NCI-H1105 (cell line): ENCODE measurements at places on chromosomes 12 and 14.

GRCh38 chr14:23409475-23409874 lies 1.4 kb upstream of the MYH6 start:
- DNase-seq: no peak

GRCh38 chr12:5081016-5081415 lies 37.3 kb downstream of the KCNA5 start:
- no peak for DNase-seq

DNA sequence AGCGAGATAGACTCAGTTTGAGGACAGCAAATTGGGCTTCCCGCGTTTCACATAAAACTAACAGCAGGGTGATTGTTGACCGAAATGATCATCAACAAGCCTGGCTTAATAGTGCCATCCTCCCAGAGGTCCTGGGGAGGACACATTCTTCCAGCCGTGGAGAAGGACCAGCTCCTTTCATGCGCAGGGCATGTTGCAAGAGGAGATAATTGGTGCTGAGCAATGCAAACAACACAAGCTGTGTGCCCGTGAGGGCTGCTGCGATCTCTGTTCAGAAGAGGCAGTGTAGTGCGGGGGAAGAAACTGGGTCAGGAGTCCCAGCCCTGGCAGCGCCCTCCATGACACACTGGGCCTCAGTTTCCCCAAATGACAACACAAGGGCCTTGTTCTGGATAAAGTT lies 54.3 kb downstream of the CCDC85C start:
- no peak for DNase-seq

- DNase-seq: no peak
Measured at GRCh38 chr12:83074358-83074894, 387.7 kb downstream of the TMTC2 start.

GRCh38 chr14:33842299-33842698 lies 108.6 kb downstream of the EGLN3 start:
- DNase-seq: peak; percentile 13

- DNase-seq: no peak
Measured at GRCh38 chr12:30201301-30202160, 417.8 kb upstream of the TMTC1 start.

DNA sequence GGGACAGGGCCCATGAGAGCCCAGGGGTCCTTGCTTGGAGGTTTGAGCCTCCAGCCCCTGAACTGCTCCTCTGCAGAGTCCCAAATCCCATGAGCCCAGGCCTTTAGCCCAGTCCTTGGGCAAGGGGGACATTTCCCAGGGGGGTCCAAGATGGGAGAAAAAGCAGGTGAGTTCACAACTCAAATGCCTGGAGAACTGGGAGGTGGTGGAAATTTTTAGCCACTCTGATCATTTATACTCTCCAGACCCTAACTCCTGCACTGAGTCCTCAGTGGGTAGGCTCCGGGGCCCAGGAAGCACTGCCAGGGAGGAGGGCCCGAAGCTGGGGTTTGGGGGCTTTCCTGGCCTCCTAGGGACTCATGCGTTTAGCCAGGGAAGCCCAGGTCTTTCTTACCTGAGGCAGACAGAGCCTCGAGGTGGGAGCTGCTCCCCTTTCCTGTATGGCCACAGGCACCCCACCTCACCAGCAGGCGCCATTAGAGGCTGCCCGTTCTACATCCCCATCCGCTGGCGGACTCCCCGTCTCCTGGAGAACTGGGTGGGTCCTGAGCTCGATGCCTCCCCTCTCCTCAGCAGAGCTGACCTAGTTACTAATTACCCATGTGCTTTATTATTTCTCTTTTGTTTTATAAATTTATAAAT lies 998 bp downstream of the HNF1A start:
- no peak for DNase-seq

- DNase-seq: no peak
Measured at GRCh38 chr12:89568484-89568883, 42.6 kb upstream of the POC1B start.

- no peak for DNase-seq
Measured at GRCh38 chr14:99531251-99532096, 50.3 kb downstream of the CCNK start.

DNA sequence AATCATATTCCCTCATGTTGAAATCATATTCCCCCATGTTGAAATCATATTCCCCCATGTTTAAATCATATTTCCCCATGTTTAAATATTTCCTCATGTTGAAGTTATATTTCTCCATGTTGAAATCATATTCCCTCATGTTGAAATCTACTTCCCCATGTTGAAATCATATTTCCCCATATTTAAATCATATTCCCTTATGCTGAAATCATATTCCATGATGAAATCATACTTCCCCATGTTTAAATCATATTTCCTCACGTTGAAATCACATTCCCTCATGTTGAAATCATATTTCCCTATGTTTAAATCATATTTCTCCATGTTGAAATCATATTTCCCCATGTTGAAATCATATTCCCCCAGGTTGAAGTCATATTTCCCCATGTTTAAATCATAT lies 34.6 kb upstream of the ADGRD1 start:
- DNase-seq: no peak
